ENCODE measurements at places on chromosomes 16 and 17.

- DNase-seq = no peak
Measured at GRCh38 chr17:77597418-77598240, 360.9 kb upstream of the TNRC6C start.

GRCh38 chr17:8791910-8792270 is 7.3 kb downstream of the MFSD6L start:
- DNase-seq = no peak

GRCh38 chr17:1050996-1051925 is 54.3 kb downstream of the TIMM22 start:
- no peak for DNase-seq

DNA sequence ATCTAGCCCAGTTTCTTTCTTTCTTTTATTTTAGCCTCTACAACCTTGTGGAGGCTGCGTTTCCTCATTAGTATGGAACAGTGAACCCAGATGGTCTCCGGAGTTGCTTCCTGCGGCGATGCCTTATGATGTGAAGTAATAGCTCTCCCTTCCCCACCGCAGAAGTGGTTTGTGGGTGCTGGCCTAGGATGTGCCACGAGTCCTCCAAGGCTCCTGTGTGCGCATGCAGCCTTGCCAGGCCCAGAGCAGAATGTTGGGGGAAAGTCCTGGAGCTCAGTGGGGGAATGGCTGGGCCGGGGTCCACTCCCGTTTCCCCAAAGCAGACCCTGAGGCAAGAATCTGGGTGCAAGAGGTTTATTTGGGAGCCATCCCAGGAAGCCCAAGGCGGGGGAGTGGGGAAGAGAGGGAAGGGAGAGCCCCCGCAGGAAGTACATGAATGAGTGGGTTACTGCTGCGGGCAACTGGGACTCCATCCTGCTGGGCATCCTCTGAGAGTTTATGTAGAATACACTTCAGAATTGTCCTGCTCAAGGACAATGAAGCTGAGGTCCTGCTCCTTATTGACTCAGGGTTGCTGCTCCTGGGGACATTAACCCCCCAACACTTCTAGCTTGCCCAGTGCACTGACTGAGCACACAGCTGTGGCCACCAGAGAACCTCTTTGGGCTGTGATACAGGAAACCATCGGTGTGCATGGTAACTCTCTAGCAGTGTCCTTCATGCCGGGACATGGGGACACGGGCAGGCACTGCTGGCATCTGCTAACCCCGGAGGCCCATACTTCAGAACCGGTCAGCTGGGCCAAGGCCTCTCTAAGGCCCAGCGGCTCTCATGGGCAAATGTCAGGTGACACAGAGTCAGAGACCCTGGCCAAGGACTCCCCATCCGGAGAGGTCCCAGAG is 3.7 kb upstream of the HCRT start:
- peak; percentile 11 for DNase-seq

DNA sequence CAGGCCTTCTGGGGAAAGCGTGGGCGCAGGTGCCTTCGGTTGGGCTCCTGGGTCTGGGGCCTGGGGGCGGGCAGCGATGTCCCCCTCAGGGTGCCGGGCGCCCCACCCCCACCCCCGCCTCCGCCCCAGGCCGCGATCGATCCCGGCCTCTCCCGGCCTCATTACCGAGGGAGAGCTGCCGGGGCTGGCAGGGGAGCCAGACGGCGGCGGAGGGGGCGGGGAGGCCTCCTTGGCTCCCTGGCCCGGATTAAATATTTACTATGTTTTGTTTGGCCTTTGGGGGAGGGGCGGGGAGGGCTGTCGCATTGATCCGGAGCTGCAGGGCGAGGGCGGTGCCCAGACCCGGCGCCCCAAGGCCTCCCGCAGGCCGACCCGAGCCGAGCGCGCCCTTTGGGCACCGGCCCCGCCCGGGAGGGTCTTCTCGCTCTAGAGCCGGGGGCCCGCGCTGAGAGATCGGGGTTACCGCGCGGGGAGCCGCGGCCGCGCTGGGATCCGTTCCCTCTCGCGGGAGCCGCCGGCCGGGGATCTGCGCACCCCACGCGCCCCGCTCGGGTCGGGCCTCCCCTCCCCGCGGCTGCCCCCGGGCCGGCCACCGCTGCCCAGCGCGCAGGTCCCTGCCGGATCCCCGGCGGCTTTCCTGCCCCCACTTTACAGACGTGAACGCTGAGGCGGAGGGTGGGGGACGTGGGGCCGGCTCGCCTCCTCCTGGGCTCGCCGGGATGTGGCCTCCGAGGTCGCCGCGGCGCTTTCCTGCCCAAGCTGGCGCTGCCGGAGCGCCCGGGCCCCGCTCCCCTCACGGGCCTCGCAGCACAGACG is 27.0 kb downstream of the RTN4RL1 start:
- no peak for DNase-seq

DNA sequence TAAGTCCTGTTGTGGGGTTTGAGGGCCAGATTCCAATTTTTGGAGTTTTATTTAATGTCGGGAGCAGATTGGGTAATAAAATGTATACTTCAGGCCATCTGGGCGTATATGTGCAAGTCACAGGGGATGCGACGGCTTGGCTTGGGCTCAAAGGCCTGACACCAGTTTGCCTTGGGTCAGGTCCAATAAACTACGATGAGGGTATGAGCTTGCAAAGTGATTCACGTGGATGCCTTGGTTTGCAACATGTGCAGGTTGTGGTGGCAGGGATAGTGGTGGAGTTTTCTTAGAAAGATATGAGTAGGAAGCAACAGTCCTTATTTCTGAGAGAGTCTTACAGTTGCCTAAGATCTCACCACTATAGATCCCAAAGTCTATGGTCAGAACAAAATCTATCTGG is 157.0 kb upstream of the CDH11 start:
- DNase-seq = no peak

GRCh38 chr16:9955677-9956076 is 226.6 kb downstream of the GRIN2A start:
- no peak for DNase-seq

DNA sequence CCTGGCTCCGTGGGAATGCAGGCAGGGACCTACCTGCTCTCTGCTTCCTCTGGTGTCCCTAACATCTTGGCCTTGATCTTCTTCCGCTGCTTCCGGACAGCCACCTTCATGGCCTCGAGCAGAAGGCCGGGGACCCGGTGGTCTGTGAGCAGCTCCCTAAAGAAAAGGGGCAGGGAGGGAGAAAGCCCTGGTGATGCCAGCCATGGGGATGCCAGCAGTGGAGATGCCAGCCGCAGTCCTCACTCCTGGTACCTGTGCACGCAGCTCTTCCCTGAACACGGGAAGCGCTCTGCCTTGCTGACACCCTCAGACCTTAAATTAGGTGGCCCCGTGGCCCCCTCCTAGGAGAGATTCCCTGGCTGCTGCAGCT is 1.9 kb downstream of the RILP start:
- no peak for DNase-seq

GRCh38 chr17:6589266-6589946 is 33.1 kb upstream of the PITPNM3 start:
- DNase-seq = no peak

DNA sequence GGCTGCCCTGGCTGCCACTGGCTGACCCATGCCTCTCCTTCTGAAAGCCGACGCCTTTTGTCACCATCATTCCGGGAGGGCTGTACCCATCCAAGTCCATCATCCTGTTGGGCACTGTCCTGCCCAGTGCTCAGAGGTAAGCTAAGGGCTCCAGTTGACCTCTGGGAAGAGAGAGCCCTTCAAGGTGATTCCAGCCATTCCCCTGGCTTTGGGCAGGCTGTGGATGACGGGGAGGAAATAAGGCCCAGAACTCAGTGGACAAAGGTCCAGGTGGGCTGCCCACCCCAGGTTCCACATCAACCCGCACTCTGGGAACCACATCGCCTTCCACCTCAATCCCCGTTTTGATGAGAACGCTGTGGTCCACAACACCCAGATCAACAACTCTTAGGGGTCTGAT is 45.8 kb downstream of the NOS2 start:
- no peak for DNase-seq

- no peak for DNase-seq
Measured at GRCh38 chr17:75639327-75639726, 6.1 kb downstream of the SMIM5 start.

DNA sequence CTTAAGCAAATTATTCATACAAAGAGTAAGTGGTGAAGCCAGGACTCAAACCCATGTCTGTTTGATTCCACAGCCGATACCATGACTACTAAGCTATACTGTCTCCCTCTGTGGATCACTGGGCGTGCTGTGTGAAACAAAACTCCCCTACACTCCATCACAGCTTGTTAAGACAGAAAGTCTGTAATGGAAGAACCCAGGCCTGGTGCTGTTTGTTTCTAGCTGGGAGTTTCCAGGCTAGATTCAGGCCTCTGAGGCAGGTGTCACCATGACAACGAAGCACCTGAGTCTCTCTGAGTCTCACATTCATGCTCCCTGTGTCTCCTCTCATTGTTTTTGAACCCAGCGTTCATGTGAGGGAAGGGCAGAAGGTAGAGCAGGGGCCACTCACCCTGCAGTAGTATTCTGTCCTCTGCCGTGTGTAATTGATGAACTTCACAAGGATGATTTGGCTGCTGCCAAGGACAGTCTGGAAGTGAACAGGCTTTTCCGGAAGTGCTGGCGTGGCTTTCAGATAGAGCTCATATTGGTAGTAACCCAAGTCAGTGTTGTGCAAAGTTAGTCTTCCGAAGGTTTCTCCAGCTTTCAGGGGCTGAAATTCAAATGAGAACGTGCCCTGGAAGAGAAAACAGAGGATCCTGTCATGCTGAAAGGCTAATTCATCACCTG is 8.6 kb upstream of the VAC14 start:
- no peak for DNase-seq

- no peak for DNase-seq
Measured at GRCh38 chr16:87778476-87778829, 12.7 kb upstream of the KLHDC4 start.

GRCh38 chr17:81515530-81516041 is 3.0 kb upstream of the ACTG1 start:
- no peak for DNase-seq

- peak; percentile 31 for DNase-seq
Measured at GRCh38 chr16:75074920-75075687, 41.5 kb downstream of the LDHD start.

DNA sequence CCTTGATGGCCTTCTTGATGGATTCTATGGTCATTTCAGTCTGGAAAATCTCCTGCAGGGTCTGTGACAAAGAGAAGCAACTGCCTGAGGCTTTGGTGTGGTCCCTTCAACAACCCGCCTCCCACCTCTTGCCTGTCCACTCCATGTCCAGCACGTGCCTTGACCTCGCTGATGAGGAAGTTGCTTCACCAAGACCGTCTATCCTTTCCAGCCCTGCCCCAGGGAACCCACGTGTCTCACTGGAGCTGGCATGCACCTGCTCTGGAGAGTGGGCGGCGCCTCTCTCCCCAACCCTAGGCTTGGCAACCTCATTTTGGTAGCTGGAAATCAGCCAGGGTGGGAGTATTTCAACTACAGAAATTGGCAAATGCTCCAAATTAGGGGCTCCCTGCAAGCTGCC is 32.6 kb downstream of the TEKT3 start:
- no peak for DNase-seq

- DNase-seq = no peak
Measured at GRCh38 chr16:2475413-2476344, 752 bp downstream of the TBC1D24 start.

GRCh38 chr16:81035975-81036750 is 521 bp downstream of the ATMIN start:
- no peak for DNase-seq

GRCh38 chr16:82005027-82005830 is 6.0 kb downstream of the SDR42E1 start:
- no peak for DNase-seq

DNA sequence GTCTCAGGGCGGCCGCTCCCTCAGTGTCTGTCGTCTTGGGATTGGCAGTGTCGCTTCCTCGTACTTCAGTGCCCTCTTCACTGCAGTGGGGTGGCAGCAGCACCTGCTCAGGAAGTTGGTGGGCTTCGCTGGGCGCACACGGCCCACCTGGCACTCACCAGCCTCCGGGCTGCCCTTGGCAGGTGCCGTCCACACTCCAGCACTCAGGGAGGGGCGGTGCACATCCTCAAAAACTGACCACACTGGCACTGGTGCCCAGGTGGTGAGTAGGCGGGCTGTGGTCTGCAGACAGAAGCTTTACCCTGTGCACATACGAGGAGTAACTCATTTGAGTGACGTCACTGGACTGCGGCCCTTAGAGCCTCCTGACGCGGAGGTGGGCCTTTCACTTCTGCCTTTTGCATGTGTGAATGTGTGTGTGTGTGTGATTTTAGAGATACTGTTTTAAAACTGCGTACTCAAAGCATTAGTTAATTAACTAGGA is 94.6 kb downstream of the BANP start:
- no peak for DNase-seq

DNA sequence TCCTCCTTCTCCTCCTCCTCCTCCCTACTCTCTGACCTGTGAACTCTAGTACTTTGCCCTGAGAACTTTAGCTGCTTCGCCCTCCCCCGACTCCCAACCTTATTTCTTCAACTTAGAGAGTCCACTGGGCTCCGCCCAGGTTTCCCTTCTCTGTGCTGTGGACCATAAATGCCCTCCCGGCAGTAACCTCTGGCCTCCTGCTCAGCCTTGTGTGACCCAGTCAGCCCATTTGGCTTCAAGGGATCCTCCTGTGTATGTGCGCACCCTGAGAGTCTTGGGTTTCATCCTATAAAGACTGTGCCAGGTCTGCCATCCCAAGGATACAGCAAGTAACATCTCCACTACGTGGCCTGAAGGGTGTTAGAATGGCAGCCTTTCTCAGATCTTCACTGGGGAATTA is 275.6 kb upstream of the C16orf82 start:
- DNase-seq = no peak

GRCh38 chr16:58510776-58511628 is 4.3 kb upstream of the SETD6 start:
- no peak for DNase-seq

- no peak for DNase-seq
Measured at GRCh38 chr17:80358861-80359260, 56.1 kb upstream of the ENDOV start.

DNA sequence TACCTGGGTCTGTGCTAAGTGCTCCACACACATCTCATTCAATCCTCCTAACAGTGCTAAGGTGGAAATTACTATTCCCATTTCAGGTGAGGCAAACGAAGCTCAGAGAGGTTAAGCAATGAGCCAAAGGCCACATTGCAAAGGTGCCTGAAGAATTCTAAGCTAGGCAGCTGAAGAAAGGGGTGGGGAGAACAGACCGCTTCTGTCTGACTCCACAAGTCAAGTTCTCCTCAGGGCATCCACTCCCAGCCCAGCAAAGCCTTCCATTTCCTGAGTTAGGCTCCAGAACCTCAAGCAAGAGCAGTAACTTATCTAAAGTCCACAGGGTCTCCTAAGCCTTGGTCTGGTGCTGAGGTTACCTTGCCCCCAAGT is 27.0 kb upstream of the MRPS23 start:
- no peak for DNase-seq

DNA sequence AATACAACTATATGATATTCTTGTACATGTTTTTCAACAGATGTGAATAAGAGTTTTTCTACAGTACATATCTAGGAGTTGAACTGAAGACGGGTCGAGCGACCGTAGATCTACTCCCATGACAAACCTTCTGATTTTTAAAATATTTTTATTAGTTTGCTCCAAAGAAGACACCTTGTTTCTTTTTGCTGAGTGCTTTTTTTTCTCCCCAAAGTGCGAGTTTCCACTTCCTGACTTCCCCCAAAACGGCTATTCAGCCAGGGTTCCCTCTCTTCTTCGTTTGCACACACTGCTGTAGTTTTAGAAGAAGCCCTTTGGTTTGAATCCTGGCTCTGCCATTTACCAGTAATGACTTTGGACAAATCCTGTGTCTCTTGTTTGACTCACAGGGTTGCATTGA is 241.7 kb upstream of the MAF start:
- DNase-seq = no peak

GRCh38 chr17:48558057-48558830 is 13.3 kb upstream of the HOXB2 start:
- no peak for DNase-seq

Data from cerebellar nuclear complex (tissue), 1 donor.